ENCODE measurements at places on chromosomes 1 and 21.
A peak's percentile ranks its signal among the peaks of the same experiment; 100 is the strongest.

DNA sequence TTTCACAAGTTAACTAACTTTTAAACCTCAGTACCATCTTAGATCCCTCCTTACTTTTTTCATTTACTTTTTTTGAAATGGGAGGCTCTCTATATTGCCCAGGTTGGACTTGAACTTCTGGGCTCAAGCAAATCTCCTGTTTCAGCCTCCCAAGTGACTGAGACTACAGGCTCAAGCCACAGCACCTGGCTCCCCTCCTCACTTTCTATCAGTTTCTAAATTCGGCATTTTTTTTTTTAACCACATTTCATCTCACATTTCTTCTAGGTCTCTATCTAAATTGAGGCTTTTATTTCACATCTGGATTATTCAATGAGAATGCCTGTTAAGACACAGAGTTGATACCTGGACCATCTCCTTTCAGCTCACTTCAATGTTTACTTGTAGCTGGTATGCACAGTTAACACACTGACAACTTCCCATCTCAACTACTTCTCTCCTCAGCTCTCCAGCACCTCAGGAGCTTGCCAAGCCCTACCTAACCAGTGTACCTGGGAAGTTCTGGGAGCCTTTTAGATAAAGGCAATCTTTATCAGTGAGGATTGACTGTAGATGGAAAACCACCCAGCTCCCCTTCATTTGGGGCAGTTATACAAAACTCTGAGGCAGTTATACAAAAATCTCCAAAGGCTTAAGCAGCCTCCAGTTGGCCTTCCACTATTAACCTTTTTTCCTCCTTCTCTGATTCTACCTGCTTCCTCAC lies 3.4 kb downstream of the USP33 start:
- no peak for DNase-seq

DNA sequence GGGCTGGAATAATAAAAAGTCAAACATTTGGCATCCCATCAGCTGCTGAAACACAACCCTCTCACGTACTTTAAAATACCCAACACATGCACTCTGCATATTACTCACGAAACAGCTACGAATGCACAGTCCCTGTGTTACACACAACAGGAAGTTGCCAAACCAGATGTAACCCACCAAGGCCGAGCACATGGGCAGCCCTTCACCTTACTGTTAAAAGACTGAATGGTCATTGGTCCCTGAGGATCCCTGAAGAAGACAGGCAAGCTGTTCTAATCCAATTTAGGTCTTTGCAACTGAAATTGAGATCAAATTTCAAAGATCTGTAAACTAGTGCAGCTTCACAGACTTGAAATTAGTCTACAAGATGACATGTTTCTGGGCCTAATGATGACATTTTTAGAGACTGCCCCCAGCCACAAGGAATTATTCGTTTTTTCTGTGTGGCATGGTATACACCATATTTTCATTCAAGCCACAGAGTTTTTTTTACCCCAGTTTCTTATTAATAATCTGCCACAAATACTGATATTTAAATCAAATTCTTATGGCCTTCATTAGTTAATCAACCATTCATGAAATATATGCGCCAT lies 25.6 kb upstream of the IER5 start:
- peak; percentile 75 for DNase-seq

- peak; percentile 64 for DNase-seq
These were observed 162.5 kb upstream of the SGIP1 start for GRCh38 chr1:66371233-66372005.

DNA sequence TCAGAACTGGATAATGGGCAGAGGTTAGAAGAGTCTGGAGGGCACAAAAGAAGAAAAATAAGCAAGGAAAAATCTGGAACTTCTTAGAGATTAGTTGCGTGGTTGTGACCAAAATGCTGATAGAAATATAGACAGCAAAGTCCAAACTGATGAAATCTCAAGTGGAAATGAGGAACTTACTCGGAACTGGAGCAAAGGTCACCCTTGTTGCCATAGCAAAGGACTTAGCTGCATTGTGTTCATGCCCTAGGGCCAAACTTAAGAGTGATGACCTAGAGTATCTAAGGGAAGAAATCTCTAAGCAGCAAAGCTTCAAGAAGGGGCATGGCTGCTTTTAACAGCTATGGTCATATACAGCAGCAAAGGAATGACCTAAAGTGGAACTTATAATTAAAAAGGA lies 180.0 kb downstream of the TTLL7 start:
- no peak for DNase-seq

DNA sequence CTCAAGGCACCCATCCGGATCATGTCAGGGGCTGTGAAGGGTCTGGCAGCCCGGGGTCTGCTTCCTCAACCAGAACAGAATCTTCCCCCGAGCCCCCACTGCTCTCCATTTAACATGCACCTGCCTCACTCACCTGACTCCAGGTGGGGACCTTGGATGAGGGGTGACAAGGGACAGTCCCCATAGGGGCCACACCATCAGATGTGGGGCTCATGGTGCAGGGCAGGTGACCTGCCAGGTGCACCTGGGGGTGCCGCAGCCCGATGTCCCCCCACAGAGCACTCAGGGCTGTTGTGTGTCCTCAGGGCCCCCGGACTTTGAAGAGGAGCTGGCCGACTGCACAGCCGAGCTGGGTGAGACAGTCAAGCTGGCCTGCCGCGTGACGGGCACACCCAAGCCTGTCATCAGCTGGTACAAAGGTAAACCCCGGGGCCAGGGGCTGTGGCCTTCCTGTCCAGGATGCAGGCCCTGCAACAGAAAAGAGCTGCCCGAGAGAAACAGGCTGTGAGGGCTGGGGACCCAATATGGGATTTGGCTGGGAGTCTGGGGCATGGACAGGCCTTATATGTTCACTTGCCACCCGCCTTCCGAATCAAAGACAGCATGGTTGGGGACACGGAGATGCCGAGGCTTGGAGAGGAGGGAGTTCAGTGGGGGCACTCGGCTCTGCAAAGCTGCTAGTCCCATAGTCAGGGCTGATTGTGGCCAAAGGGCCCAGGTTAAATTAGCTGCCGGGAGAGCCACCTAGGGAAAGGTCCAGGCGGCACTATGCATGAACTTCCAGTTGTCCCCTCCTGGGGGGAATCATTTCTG lies 64.6 kb downstream of the TRIM11 start:
- no peak for DNase-seq

- no peak for DNase-seq
These were observed 70.3 kb downstream of the CD46 start for GRCh38 chr1:207822124-207822601.

- DNase-seq = peak; percentile 61
These were observed 222.5 kb downstream of the SLC45A1 start for GRCh38 chr1:8540261-8540941.
